M059J (cell line): ENCODE measurements at places on chromosomes 3 and 15. TPM values are rescaled to one million over a fixed set of nuclear protein-coding genes. Genes with fewer than 3 reads are reported as not detected.

The CACNA1D gene
- total RNA-seq = not detected in 2 replicates

The LDHAL6B gene
- total RNA-seq = not detected in 2 replicates

DNA sequence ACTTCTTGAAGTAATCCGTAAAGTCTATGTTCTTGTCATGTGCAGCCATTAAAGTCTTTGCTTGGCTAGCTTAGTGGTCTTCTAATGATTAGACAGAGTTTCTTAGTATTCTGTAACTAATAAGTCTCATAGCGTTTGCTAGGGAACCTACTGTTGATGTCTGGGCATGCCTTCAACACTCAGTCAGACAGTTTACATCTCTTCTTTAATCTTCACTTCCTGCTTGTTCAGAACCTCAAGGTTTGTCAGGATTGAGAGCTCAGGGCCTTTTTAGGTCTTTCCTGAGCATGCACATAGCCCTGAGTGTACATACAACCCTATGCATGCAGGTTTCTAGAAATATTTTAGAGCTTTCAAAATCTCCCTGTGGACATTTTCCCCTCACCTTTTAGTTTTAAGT lies 426.3 kb downstream of the AGBL1 start:
- DNase-seq = no peak

The ZKSCAN7 gene
- total RNA-seq = 1.2 and 1.9 TPM in 2 replicates

- no peak for DNase-seq
Measured at GRCh38 chr15:55515491-55515890, 7.5 kb upstream of the DNAAF4 start.

- peak; percentile 76 for DNase-seq
Measured at GRCh38 chr3:170589113-170589512, 3.2 kb upstream of the SLC7A14 start.

The DUOXA2 gene
- 0.05 TPM in 1 of 2 replicates, not detected in the other for total RNA-seq

GRCh38 chr3:112681822-112682325 lies 40.9 kb upstream of the CCDC80 start:
- peak; percentile 93 for DNase-seq

The FHIT gene
- 0.39 TPM in 1 of 2 replicates, not detected in the other for total RNA-seq

DNA sequence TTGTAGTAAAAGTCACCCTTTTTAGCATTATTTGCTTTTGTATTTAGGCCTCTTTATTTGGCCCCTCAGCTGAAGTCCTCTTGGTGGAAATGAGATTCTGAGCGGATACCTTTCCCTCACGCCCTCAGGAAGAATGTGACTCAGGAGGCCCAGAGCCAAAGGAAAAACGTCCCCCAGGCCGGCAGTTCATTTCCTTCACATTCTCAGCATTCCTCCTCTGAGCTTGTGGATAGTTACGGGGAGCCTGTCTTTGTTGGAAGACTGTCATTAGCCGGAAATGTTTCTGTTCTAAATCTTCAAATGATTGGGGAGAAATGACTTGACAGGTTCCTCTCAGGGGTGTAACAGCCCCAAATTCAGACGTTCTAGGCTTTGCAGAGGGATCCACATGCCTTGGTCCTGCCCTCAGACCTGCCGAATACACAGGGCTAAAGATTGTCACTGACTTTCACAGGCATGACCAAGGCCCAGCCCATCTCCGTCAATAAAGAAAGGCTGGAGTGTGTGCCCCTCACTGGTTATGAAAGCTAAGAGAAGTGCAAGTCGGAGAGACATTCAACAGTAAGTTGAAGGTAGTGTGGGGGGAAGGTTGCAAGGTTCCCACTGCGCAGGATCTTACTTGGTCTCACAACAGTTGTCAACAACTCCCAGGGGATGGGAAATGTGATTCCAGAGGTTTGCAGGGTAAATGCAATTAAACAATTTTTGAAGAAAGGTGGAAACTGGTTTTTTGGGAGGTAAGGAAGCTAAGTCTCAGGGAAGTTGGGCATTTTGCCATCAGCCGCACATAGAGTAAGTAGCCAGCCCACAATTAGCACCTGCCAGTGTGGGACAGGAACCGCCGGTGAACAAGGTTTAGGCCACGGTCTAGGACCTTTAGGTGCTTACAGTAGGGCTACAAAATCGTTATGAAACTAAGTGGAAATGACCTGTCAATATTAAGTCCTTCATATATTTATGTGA lies 39.7 kb upstream of the MYZAP start:
- peak; percentile 95 for DNase-seq

- no peak for DNase-seq
Measured at GRCh38 chr3:185943760-185944106, 5.9 kb upstream of the TRA2B start.

The P2RY12 gene
- not detected in 2 replicates for total RNA-seq

DNA sequence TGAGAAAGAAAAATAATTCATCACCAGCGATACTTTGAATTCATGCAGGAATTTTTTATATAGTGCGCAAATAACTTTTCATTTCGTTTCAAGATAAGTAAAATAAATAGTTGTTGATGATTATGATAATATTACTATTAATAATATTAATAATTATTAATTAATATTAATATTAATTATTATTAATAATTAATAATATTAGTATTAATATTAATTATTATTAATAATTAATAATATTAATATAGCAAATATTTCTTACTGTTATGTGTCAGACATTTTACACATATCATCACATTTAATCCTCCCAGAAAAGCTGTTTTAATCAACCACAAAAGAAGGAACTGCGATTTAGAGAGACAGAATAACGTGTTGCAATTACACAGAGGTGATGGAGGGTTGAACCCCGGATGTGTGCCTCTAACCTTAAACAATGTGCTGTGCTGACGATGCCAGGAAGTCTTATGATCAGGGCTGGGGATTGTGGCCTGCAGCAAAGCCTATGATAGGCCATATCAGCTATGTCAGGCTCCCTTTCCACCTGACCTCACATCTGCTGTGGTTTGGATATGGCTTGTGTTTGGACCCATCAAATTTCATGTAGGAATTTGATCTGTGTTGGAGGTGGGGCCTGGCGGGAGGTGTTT lies 263.5 kb upstream of the NR2F2 start:
- peak; percentile 22 for DNase-seq

The SAMMSON gene
- total RNA-seq = not detected in 2 replicates

GRCh38 chr3:48016301-48016973 lies at the start of gene MAP4:
Gene MAP4 (minus strand): TSS chr3:48016416. CDS start chr3:47998860, 17,556 bp downstream.
- peak; percentile 27 for DNase-seq

- DNase-seq = peak; percentile 92
Measured at GRCh38 chr15:50066202-50066601, 52.8 kb downstream of the ATP8B4 start.

The SMCO1 gene
- total RNA-seq = 0.05 TPM in 1 of 2 replicates, not detected in the other

- peak; percentile 73 for DNase-seq
Measured at GRCh38 chr3:28050885-28051284, 190.5 kb upstream of the CMC1 start.

DNA sequence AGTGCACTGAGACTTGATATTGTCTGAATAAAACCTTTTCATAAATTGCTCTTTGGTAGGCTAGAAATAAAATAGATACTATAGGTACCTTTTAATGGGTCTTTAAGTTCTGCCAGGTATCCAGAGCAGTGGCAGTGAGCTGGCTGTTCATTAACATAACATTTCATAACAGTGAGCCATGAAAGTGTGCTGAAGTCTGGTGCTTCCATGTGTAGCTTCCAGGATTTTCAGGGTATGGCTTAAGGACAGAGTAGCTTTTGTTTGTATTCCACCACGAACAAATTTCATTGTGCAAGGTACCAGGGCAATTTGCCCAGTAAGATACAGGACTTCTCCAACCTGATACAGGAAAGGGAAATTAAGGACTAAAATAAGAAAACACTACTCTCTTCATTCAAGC lies 124.7 kb upstream of the NANOGP8 start:
- no peak for DNase-seq

- no peak for DNase-seq
Measured at GRCh38 chr15:57253500-57253899, 122.8 kb upstream of the CGNL1 start.

The PTPRG gene
- 9.2 and 15.9 TPM in 2 replicates for total RNA-seq

GRCh38 chr3:126666658-126667528 lies 12.0 kb upstream of the TXNRD3 start:
- DNase-seq = no peak

- DNase-seq = peak; percentile 94
Measured at GRCh38 chr15:60932051-60932915, 296.8 kb downstream of the RORA start.

GRCh38 chr15:70196372-70197316 lies 98.9 kb upstream of the TLE3 start:
- DNase-seq = peak; percentile 98

DNA sequence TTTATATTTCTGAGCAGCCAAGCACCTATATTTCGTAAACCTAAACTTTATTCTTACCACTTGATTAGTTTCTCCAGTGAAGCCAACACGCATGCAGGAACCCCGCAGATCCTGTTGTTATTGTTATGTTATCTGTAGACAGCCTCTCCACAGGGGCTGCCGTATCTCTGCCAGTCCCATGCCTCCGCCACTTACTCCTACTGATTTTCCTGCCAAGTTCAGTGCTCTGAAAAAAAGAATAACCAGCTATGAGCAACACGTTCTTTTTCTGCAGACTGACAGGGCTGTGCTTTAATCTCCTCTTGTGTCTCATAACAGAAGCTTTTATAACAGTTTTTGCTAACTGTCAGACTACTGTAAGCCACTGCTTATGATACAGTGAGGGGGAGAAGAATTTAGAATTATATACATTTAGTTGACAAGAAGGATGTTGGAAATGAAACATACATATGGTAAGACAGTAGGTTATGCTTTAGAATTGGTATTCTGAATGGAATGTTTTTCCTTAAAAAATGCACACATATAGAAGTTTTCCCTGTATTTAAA lies 347.4 kb downstream of the SI start:
- no peak for DNase-seq

DNA sequence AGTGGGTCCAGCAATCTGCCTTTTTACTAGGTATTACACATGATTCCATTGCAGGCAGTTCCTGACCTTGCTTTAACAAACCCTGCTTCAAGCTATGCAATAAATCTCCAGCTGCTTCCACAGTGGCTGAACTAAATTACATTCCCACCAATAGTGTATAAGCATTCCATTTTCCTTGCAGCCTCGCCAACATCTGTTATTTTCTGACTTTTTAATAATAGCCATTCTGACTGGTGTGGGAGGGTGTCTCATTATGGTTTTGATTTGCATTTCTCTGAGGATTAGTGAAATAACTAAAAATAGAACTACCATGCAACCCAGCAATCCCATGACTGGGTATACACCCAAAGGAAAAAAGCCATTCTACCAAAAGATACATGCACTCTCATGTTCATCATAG lies 36.4 kb upstream of the DNAJC13 start:
- DNase-seq = no peak

The UACA gene
- 31.4 and 43.0 TPM in 2 replicates for total RNA-seq

- DNase-seq = no peak
Measured at GRCh38 chr3:157152930-157153329, 7.0 kb downstream of the CCNL1 start.

The ILDR1 gene
- total RNA-seq = not detected in 2 replicates

DNA sequence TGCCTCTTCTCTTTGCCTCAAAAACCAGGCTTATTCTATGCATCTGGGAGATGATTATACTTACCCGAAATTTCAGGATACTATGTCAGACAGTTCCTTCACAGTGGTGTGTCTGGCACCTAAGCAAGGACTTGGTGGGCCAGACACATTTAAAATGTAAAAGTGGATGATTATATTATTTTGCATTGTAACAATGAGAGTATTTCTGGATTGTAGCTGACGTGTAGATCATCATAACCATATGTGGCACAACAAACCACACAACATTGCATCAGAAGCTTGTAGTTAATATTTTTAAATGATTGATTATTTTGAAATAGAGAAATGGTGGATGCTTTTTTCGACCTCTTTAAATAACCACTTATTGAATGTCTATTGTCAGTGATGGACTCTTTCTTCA lies 109.0 kb downstream of the TIGIT start:
- no peak for DNase-seq

DNA sequence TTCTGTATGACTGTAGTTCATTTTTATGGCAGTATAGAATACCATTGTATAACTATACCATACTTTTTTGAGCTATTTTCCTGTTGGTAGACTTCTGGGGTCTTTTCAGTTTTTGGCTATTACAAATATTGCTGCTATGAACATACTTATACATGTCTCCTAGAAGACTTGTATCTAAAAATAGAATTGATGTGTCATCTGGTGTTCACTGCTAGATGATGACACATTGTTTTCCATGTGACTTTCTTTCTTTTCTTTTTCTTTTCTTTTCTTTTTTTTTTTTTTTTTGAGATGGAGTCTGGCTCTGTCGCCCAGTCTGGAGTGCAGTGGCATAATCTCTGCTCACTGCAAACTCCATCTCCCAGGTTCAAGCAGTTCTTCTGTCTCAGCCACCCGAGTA lies 69.8 kb downstream of the SH3GL3 start:
- DNase-seq = peak; percentile 13
